Activated gamma-delta T cell treated with Interleukin-2 at 50 U/mL for 16 hours (primary cell): ENCODE measurements at places on chromosomes 7 and 10.

DNA sequence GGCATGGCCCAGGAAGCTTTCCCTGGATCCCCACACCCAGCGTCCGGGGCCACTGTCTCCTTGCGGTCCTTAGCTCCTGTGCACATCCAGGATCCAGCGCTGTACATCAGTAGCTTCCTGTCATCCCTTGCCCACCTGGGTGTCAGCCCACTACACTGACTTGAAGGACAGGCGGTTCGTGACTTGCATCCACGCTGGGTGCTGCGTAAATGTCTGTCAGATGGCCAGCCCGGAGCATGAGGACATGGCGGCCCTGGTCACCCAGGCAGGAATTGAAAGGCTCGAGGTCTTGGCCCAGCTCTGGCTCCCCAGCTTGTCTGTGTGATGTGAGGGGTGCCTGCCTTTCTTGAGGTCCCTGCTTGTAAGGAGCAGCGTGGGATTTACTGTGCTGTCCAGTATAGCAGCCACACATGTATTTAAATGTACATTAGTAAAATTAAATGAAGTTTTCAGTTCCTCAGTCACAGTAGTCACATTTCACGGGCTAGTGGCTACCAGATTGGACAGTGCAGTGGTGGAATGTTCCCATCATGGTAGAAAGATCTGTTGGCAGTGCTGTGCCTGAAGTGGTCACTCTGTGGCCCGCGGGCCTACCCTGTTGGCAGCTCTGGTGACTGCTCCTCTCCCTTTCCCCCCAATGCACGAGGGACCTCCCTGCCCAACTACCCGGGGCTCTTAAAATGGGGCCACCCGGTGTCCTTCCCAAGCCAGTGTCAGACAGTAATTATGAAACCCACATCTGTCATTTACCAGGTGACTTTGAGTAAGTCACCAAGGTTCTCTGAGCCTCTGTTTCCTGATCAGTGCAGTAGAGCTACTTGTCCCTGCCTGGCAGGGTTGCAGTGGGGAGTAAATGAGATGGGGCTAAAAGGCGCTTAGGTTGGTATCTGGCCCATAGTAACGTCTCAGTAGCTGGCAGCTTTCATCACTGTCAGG lies 97.8 kb upstream of the PPIF start:
- no peak for DNase-seq

DNA sequence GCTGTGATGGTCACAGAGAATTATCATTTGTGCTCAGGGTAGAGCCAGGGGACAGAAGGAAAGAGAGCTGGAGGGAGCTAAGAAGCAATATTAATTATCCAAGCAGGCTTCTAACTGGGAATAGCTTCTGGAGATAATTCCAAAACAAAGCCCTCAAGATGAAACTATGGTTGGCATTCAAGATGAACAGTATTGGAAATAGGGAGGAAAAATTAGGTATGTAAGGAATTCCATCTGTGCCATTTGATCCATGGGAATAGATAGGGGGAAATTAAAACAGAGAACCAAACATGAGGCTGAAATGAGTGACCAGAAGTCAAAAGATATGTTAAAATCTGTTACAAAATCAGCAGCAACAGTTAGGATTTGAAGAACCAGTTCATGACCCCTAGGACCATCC lies 75.3 kb downstream of the NDUFB2 start:
- no peak for DNase-seq

- no peak for DNase-seq
These were observed 553.0 kb downstream of the KCNMA1 start for GRCh38 chr10:77084431-77085144.

DNA sequence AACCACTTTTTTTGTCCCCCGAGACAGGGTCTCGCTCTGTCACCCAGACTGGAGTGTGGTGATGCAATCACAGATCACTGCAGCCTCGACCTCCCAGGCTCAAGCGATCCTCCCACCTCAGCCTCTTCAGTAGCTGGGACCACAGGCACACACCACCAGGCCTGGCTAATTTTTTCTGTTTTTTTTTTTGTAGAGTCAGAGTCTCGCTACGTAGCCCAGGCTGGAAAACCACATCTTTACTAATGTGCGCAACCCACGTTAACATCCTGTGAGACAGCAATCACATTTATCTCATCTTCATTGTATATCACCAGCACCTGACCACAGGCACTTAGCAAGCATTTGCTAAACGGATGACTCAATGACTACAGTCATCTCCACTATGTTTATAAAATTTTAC lies 77.8 kb upstream of the ATP6V0A4 start:
- peak; percentile 65 for DNase-seq

DNA sequence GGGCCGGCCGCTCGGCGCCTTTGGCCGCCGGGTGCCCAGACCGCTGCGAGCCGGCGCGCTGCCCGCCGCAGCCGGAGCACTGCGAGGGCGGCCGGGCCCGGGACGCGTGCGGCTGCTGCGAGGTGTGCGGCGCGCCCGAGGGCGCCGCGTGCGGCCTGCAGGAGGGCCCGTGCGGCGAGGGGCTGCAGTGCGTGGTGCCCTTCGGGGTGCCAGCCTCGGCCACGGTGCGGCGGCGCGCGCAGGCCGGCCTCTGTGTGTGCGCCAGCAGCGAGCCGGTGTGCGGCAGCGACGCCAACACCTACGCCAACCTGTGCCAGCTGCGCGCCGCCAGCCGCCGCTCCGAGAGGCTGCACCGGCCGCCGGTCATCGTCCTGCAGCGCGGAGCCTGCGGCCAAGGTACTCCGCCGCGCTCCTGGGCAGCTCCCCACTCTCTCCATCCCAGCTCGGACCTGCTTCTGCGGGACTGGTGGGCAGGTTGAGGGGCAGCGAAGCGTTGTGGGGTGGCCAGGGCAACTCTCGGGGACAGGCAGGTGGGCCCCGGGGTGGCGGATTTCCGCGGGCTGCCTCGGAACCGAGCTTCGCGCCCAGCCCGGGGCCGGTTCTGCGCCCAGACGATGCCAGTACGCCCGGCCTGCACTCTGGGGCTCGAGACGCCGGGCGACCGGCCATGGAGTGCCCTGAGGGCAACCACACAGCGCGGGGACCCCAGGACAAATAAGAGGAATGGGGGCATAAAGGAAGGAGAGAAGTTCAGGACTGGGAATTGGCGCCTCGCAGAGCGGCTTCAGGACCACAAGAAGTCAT lies 578 bp downstream of the HTRA1 start:
- no peak for DNase-seq

DNA sequence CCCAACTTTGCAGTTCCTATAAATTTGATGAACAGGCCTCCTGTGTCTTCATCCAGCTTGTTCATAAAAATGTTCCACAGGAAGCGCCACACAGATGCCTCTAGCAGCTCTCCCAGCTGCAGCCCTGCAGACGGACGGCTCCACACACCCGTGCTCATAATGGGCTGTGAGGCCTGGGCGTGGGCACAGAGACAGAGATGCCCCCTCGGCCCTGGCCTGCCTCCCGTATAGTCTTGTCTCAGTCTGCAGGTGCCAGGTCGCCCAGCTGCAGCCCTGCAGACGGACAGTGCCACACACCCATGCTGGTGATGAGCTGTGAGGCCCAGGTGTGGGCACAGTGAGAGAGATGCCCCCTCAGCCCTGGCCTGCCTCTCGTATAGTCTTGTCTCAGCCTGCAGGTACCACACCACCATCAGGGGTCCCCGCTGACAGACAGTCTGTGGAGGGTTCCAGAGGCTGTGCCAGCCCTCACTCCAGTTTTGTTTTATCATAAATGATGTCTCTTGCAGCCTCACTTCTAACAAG lies 189.9 kb downstream of the TCERG1L start:
- no peak for DNase-seq

- no peak for DNase-seq
These were observed 85.7 kb downstream of the MMRN2 start for GRCh38 chr10:86871563-86872183.

DNA sequence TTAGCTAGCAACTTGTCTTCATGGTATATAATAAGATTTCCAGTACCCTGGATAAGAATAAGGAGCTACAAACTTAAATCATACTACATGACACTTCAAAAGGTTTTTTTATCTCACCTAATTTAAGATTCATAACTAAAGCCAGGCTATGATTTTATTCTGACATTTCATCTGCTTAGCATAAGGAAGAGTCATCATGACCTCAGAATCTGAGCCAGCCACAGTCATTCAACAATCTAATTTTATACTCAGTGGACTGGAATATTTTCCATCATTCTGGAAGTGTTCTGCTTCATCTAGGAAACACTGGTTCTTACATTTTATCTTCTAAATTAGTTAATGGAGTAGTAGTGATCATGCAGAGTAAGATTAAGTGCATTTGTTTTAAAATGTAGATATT lies 102.1 kb upstream of the KCND2 start:
- DNase-seq = no peak

GRCh38 chr10:12707461-12708185 lies 293.9 kb downstream of the CCDC3 start:
- no peak for DNase-seq

GRCh38 chr10:29530112-29530976 lies 104.4 kb downstream of the SVIL start:
- DNase-seq = no peak

DNA sequence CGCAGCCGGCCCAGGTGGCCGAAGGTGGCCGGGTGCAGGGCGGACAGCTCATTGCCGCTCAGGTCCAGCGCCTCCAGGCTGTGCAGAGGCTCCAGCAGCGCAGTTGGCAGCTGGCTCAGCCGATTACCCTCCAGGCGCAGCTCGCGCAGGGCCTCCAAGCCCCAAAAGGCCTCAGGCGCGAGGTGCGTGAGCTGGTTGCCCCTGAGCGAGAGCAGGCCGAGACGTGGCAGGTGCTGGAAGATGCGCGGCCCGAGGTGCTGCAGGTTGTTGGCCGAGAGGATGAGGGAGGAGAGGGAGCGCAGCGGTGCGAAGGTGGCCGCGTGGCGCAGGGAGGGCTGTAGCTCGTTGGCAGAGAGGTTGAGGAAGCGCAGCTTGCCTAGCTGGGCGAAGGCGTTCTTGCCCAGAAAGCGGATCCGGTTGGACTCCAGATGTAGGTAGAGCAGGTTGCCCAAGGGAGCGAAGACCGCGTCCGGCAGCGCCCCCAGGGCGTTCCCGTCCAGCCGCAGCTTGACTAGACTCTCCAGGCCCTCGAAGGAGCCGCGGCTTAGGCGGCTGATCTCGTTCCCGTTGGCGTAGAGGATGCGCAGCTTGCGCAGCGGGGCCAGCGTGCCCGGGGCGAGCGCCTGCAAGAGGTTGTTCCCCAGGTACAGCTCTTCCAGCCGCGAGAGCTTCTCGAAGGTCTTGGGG lies 923 bp downstream of the TRIL start:
- DNase-seq = no peak

- no peak for DNase-seq
These were observed 38.6 kb downstream of the ZNRF2 start for GRCh38 chr7:30323006-30323355.

GRCh38 chr10:77553311-77553710 lies 84.3 kb downstream of the KCNMA1 start:
- no peak for DNase-seq

DNA sequence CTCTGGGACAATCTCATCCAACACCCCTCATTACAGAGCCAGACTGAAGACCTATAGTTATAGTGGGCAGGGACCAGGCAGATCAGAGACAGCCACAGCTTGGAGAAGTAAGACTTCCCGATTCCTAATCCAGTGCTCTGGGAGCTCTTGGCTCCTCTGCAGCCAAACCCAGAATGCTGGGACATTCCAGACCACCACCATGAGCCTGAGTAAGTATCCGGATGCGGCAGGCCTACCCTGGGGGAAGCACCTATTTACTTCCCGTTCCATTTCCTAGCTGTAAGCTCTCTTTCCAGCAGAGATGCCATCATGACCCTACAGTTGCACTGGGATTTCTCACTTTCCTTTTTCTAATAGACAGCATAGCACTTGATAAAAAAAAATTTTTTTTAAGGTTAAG lies 16.4 kb downstream of the HIP1 start:
- no peak for DNase-seq

DNA sequence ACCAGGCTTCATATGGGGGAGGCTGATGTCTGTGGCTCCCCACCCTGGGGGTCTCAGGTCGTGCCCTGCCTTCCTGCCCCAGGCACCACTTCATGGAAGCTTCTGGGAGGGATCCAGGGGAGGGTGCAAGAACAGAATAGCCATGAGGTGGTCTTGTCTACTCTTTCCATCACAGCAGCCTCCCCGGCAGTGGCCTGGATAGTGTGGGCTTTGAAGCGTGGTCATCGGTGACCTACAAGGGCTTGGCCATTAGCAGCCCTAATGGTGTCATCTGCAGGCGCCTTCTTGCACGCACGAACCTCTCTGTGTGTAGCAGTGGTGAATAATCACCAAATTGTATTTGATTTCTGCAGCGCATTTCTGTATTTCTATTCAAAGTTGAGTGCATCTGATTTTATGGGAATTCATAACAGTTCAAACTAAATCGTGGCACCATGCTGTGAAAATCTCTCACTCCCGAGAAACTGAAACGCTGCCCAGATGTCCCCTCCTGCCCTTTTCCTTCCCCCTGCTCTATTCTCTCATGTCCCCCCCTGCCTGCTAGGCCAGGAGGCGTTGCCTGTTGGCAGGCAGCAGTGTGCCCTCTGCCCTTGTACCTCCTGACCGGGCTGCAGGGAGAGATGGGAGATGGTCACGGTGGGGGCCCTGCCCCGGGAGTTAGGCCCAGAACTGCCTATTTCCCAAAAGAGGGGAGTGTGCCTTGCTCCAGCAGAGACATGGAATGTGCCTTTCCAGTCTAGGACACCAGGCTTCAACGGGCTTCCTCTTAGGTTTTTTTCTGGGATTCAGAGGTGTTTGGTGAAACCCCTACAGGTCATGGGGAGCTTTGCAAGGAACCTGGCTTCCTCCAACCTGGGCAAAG lies 34.8 kb downstream of the CDH23 start:
- DNase-seq = no peak

DNA sequence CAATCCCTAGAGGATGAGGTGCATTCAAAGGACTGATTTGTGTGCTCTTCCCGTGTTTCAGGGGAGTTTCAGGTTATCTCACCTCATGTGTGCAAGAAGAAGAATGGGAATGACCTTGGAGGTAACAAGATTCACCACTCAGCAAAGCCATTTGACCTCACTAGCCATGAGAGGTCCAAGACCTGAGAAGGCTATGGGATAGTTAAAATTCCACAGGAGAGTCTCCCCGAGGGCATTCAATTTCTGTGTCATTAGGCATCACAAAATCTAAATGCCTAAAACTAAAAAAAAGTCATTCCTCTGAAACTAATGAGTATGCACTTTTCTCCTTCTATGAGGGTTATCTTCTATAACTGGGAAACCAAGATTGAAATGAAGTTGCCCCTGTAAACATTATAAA lies 433.4 kb downstream of the KCNMA1 start:
- DNase-seq = no peak

- no peak for DNase-seq
These were observed 759.3 kb downstream of the LRMDA start for GRCh38 chr10:76190634-76191270.

DNA sequence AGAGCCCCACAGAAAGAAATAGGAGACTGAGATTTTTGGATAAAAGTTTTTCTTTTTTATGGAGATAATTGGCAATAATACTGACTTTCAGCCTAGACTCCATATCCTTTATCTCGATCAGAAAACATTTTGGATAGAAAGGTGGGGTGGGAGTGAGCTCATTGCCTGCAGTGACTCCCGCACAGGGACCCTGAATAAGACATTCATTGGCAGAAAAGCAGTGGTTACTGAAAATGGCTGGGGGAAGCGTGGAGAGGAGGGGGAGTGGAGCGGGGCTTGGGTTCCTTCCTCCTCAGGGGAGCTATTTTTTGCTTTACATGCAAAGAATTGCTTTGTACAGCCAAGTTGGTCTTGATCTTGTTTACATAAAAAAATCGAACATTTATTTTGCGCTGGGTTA lies 90.4 kb upstream of the BMPER start:
- DNase-seq = no peak
